ENCODE measurements at places on chromosomes 3 and 15.

DNA sequence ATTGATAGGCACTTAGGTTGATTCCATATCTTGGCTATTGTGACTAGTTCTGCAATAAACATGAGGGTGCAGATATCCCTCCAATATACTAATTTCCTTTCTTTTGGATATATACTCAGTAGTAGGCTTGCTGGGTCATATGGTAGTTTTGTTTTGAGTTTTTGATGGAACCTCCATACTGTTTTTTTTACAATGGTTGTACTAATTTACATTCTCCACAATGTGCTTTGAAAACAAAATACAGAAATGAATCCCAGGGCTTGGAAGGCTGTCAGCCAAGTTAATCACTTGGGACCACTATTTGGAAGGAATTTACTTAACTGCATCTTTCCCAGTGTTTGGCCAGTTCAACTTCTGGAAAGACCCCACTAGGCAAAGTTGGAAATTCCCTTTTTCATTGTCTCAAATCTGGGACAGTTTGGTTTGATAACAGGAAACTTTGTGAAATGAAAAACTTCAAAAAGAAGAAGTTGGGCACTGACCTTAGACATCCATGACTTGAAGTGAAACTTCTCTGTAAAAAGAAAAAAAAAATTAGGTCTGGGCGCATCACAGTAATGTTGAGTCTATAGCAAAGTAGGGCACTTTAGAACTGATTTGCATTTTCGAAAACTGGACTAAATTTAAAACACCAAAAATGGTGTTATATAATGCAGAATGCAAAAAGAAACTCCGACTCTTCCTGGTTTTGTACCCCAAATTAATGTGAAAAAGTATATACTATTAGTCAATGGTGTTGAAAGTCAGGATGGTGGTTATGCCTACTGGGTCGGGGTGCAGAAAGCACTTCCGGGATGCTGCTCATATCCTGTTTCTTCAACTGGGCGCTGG, 6.0 kb downstream of the CTSH start:
- no peak for DNase-seq

- no peak for DNase-seq
These were observed 57.3 kb upstream of the RASA2 start for GRCh38 chr3:141429371-141430035.

GRCh38 chr3:37348736-37349396, 174.5 kb upstream of the LRRFIP2 start:
- no peak for DNase-seq

DNA sequence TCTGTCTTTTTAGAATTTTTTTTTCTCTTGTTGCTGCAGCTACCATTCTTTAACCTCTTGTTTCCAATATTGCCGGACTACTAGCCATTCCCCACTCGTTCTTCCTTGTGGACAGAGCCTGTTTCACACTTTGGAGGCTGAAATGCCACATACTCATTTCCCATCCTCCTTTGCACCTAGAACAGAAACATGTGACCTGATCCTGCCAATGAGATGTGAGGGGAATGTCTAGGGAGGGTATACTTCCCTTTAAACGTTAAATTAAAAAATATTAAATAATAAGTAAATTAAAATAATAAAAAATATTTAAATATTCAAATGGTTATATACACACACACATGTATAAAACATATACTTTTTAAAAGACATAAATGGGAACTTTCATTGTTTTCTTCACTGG, 20.6 kb upstream of the MDFIC2 start:
- no peak for DNase-seq

DNA sequence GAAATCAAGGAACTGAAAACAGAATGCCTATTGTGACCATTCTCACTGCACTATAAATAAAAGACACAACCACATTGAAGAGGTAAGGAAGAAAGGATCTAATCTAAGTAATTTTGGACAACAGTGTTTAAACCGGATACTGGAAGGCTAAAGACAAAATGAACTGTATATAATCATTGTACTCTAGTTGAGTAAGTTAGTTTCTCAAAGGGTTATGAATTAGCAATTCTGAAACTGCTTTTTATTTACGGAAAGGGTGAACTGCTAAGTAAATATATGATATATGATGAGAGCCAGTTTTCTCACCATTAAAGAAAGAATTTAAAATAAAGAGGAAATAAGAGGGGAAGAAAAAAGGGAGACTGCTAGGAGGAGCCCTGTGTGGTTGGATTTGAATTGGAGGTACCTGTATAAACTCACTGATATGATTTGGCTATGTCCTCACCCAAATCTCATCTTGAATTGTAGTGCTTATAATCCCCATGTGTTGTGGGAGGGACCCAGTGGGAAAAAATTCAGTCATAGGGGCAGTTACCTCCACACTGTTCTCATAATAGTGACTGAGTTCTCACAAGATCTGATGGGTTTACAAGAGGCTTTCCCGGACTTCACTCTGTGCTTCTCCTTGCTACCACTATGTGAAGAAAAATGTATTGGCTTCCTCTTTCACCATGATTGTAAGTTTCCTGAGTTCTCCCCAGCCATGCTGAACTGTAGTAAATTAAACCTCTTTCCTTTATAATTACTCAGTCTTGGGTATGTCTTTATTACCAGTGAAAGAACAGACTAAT, 607.7 kb downstream of the PYDC2 start:
- DNase-seq: no peak

Measured in stimulated activated CD8-positive, alpha-beta memory T cell treated with anti-CD3 and anti-CD28 coated beads, Interleukin-2, amount 100 ng/mL, for 1 hour (primary cell).